ENCODE measurements at places on chromosomes 4 and X. TPM values are rescaled to one million over a fixed set of nuclear protein-coding genes. Genes with fewer than 3 reads are reported as not detected.

The WWC2 gene
- 4.3 TPM for total RNA-seq

The MAGEA2B gene
- total RNA-seq: 0.10 TPM

The TCEAL2 gene
- total RNA-seq: 0.52 TPM

The EMCN gene
- 0.10 TPM for total RNA-seq

The WDR45 gene
- 48.7 TPM for total RNA-seq

The HPGDS gene
- total RNA-seq: not detected

The MID1 gene
- total RNA-seq: under 0.01 TPM

The BMX gene
- total RNA-seq: 0.10 TPM

The LRCH2 gene
- not detected for total RNA-seq

The SPANXA1 gene
- total RNA-seq: not detected

The NUP54 gene
- total RNA-seq: 82.9 TPM

The STX18 gene
- 22.0 TPM for total RNA-seq

The GAGE12J gene
- total RNA-seq: not detected

The GAGE2A gene
- total RNA-seq: not detected

The CYP2U1 gene
- total RNA-seq: 4.0 TPM

The XAGE1B gene
- not detected for total RNA-seq

The SPIN4 gene
- 2.8 TPM for total RNA-seq

The MAP9 gene
- total RNA-seq: 10.3 TPM

The ASB5 gene
- not detected for total RNA-seq

The RPL34 gene
- total RNA-seq: 1,534 TPM

The NXF2B gene
- not detected for total RNA-seq

The CFP gene
- total RNA-seq: 139 TPM

The AADAT gene
- not detected for total RNA-seq

The TCEAL8 gene
- 29.5 TPM for total RNA-seq

The RAI2 gene
- total RNA-seq: 0.31 TPM

Data from mononuclear cell (primary cell).